Choroid plexus epithelial cell (primary cell): ENCODE measurements at places on chromosomes 3 and 15.

DNA sequence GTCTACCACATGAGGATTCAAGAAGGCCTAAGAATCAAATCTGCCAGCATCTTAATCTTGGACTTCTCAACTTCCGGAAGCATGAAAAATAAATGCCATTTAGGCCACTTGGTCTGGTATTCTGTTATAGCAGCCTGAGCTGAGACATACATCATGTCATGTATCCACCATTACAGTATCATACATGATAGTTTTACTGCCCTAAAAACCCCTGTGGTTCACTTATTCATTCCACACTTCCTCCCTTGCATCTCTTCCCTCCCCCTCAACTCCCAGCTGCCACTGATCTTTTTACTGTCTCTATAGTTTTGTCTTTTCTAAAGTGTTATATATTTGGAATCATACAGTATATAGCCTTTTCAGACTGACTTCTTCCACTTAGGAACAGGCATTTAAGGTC lies 161.8 kb downstream of the SNRK start:
- no peak for DNase-seq

DNA sequence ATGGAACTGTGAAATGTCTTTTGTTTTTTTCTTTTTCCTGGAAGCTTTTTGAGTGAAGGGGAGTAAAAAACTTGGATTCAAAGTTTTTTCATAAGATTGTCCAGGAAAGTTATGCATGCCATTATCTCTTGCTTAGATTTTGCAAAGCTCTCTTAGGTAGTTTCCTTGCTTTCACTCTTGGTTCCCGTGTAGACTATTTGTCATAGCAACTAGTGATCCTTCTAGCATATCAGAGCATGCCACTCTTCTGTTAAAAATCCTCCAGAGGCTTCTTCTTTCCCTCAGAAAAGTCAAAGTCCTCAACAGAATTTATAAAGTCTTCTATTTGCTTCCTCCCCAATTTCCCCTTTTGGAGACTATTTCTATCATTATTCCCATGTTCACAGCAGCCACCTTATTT lies 21.1 kb downstream of the GTF2E1 start:
- DNase-seq: no peak

DNA sequence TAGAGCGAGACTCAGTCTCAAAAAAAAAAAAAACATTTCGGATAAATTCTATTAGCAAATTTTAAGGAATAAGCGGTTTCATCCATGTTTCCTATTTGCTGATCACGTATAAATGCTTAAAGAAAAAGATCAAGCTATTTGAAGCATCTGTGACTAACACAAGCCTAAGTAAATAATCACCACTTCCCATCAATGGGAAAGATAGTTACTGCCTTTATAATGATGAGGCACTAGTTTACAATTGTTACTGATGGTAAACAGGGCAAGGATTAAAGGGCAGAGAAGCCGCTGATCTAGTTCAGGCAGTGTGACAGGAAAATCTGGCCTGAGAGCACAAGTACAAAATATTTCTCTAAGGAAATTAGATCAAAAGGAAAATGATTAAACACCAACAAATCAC lies 13.7 kb downstream of the CLPX start:
- DNase-seq: no peak

GRCh38 chr15:92614301-92614700 lies 41.3 kb downstream of the FAM174B start:
- no peak for DNase-seq

- DNase-seq: no peak
Observed at GRCh38 chr3:188962253-188963247, 209.2 kb upstream of the TPRG1 start.

GRCh38 chr3:156818273-156818651 lies 7.9 kb upstream of the LEKR1 start:
- no peak for DNase-seq

- DNase-seq: peak; percentile 26
Observed at GRCh38 chr3:78506061-78506460, 1261.7 kb downstream of the ROBO1 start.

DNA sequence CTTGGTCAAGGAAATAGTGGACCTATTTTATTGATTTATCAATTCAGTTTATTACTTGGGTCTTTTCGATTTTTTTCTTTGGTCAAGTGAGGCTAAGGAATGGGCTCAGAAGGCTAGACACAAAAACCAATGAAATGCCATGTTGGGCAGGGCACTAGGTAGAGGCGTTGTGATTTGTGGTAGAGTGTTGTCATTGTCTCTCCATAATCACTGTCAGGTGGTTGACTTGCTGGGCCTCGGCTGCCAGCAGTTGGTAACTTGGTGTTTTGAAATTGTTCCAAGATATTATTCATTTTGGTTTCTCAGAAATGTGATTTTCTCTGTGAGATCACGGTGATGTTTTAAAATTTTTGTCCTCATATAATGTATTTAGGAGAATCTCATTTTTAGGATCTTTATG lies 173.6 kb downstream of the KLHL25 start:
- DNase-seq: no peak

- DNase-seq: peak; percentile 65
Observed at GRCh38 chr3:149971403-149972075, 844 bp upstream of the PFN2 start.

- no peak for DNase-seq
Observed at GRCh38 chr15:93027413-93027812, 61.6 kb downstream of the RGMA start.

GRCh38 chr15:101110681-101111569 lies 140.9 kb downstream of the CHSY1 start:
- DNase-seq: no peak

GRCh38 chr15:29320420-29320819 lies 50.8 kb upstream of the NSMCE3 start:
- no peak for DNase-seq

- no peak for DNase-seq
Observed at GRCh38 chr3:48243886-48244285, 3.0 kb downstream of the ZNF589 start.

DNA sequence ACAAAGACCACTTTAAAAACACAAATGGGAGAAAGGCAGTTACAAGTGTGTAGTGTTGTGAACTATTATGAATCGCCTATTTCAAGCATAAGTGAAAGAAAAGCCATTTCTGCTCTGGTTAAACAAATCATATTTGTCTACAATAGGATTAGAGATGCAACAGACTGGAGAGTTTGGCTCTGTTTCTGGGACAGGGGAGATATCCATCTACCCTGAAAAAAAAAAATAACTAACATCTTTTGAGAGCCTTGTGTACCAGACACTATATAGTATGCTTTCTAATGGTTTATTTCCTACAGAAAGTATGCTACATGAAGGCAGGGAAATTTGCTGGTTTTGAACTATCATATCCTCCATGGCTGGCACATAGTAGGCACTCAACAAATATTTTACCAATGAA lies 106.7 kb upstream of the FHIT start:
- no peak for DNase-seq

GRCh38 chr3:155217591-155217990 lies 75.9 kb downstream of the STRIT1 start:
- DNase-seq: peak; percentile 90

GRCh38 chr15:85047271-85047948 lies 65.8 kb downstream of the PDE8A start:
- peak; percentile 99 for DNase-seq

DNA sequence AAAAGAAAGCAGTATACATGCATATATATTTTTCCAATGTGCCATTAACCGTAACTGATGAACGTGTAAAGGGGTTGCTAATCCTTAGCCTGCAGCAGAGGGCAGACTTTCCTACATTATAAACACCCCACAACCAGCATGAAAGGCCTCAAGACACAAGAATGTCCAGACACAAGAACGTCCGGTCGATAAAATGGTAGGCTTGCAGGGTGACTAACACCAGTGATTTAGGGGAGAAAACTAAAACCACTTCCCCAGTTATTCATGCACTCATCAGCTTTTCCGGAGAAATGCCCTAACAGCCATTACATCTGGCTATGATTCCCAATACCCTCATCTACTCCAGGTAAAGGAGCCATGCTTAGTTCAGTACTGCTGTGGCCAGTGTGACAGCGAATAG lies 57.4 kb downstream of the LRTM1 start:
- peak; percentile 96 for DNase-seq

- no peak for DNase-seq
Observed at GRCh38 chr3:115077501-115078250, 69.4 kb downstream of the ZBTB20 start.

DNA sequence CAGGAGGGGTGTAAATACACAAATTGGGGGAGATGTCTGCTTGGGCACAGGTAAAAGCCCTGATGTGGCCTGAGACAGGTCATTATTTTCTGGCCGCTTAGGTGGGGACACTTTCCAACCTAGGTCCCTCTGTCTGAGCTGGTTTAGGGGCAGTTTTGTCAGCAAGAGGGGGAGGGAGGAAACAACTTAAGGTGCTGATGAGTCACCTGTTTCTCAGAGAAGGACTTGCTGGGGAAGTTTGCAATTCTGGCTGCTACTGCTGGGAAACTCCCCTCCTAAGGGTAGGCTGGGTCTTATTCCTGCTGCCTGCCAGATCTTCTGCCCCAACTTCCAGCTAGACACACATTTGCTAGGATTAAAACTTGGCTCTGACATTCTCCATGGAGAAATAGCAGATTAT lies 4.8 kb upstream of the RHOV start:
- peak; percentile 54 for DNase-seq

DNA sequence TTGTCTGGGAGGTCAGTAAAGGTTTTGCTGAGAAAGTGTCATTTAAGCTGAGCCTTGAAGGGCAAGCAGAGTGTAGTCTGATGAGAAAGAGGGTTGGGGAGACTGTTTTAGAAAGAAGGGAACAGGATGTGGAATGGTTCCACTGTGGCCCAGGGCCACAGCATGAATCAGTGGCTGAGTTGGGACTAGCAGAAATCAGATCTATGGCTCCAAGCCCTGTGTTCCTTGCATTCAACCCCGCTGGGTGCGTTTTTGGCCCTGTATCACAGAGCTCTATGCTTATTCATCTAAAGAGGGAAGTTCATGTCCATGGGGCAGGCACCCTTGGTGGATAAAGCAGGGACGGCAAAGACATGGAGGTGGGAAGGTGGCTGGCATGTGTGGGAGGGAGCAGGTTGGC lies 151.3 kb downstream of the CACNA1D start:
- no peak for DNase-seq

DNA sequence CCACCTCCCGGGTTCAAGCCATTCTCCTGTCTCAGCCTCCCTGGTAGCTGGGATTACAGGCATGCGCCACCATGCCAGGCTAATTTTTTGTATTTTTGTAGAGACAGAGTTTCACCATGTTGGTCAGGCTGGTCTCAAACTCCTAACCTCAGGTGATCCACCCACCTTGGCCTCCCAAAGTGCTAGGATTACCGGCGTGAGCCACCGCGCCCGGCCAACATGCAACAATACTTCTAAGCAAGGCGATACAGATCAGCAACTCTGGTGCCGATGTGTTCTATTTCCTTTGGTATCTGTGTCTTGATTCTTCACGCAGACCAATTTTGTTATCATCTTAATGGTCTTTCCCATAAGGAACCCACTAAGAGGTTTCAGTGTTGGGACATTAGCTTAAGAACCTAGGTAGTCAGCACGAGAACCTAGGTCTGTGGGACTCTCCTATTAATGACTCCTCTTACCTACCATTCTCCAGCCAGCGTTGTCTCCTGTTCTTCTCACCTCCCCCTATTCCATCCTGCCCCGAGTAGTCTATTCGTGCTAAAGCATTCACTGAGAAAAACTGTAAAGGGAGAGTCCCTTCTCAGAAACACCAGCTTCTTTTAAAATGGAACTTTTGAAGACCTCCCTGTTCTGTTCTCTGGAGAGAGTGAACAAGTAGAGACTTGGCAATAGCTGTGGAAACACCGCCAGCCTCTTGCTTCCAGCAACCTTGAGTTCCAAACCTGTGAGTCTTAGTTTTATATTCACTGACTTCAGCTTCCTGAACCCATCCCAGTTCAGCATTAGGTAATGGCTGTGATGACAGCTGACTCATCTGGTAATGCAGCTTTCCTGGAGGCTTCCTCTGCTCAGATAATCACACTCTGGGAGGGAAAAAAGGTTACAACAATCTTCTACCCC lies 61.2 kb downstream of the TSC22D2 start:
- DNase-seq: peak; percentile 98

- DNase-seq: peak; percentile 69
Observed at GRCh38 chr3:11826628-11827265, 19.9 kb downstream of the TAMM41 start.

DNA sequence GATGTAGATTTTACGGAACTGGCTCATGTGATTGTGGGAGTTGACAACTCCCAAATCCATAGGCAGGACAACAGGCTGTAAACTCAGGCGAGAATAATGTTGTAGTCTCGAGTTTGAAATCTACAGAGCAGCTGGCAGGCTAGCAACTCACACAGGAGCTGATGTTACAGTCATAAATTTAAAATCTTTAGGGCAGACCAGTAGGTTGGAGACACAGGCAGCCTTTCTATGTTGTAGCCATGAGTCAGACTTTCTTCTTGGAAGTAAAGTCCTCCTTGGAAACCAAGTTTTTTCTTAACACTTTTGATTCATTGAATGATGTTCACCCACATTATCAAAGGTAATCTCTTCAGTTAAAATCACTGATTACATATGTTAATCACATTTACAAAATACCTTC lies 89.1 kb upstream of the ALCAM start:
- no peak for DNase-seq

DNA sequence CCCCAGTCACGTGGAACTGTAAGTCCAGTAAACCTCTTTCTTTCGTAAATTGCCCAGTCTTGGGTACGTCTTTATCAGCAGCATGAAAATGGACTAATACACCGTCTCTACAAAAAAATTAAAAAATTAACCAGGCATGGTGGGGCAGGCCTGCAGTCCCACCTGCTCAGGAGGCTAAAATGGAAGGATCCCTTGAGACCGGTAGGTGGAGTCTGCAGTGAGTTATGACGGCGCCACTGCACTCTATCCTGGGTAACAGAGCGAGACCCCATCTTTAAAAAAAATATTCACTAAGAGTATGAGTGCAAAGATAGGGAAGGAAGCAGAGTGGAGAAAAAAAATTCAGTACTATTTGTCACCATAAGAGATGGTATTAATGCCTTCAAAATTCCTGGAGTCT lies 25.6 kb downstream of the SEC11A start:
- no peak for DNase-seq

GRCh38 chr3:30970183-30970582 lies 75.7 kb upstream of the GADL1 start:
- peak; percentile 11 for DNase-seq

DNA sequence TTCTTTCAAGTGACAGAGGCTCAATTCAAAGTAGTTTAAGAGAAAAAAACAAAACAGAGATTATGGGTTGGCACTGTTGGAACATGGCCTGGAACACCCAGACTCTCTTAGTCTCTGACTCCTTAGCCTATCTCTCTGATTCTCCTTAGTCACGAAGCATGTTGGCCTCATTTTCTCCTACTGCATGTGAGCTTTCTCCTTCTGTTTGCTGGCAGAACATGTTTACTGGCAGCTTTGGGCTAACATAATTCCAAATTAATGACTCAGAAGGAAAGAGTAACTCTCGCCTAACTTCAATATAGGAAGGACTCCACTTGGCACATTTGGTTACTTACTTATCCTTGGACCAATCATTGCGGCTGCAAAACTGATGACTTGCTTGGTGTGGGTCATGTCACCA lies 21.7 kb upstream of the CCDC39 start:
- DNase-seq: no peak

- no peak for DNase-seq
Observed at GRCh38 chr3:127210654-127210943, 17.7 kb downstream of the PRR23E start.
